ENCODE measurements at places on chromosomes 3 and 15.

DNA sequence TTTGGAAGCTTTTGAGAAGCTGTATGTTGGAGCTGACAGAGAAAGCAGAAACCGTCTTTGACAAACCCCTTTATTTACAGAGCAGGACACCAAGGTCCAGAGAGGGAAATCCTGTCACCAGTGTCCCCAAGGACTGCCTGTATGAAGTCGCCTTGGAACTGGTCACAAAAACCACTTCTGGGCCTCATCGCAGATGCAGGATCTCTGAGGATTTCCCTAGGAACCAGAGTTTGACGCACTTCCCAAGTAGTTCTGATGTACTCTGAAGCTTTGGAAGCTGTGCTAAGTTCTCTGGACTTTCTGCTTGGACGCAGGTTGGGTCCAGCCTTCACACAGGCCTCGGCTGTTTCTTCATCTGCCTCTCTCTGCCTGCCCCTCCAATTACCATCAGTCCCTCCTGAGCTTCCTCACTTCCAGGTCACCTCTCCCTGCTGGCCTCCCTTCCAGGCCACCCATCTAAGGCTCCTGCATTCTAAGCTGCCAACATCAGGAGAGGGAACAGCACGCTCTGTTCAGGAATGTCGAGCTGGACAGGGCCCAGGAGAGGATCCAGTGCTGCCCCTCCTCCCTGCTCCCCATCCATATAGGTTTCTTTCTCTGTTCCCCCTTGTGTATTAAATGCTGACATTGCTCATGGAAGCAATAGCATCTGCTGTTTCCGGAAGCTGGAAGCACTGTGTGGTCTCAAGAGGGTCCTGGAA is 270.8 kb downstream of the OPA1 start:
- no peak for DNase-seq

GRCh38 chr15:25691544-25692430 is 171.3 kb downstream of the ATP10A start:
- no peak for DNase-seq

DNA sequence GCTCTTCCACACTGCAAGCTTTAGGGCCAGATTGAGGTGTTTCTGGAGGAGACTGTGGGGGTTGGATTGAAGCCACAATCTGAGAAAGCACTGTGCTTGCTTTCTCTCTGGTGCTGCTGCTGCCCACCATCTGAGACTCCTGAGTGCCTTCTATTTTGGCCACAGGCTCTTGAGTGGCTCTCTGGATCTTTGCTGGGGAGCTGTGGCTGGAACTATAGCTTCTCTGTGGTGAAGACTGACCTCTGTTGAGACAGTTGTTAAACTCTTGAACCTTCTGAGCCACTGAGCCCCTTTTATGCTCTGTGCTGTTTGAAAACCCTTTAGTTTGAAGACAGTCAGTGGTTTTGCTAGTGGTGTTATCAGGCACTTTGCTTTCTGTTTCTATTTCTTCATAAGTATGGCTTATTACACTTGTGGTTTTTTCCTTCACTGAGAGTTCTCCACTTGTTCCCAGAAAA is 108.7 kb upstream of the TSPAN3 start:
- no peak for DNase-seq

DNA sequence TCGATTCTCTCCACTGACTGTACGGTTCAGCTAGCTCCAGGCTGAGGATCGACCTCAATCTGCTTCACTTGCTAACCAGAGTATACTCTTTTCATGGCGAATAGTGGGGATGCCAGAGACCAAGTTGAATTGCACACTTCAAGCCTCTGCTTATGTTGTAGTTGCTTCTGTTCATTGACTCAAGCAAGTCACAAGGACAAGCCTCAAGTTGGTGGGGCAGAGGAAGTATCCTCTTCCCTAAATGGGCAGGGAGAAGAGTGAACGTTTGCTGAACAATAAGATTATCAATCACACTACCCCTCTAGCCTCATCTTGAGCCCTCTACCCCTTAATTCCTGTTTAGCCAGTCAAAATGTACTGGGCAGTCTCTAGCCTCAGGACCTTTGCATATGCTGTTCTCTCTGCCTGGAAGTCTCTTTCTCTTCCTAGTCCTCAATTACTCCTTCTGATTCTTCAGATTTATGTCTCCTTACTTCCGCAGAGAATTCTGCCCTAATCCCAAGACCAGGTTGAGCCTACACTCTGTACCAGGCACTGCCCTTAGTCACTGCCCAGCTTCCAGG is 390.4 kb upstream of the PROK2 start:
- no peak for DNase-seq

GRCh38 chr15:57923306-57923705 is 142.2 kb downstream of the ALDH1A2 start:
- no peak for DNase-seq

DNA sequence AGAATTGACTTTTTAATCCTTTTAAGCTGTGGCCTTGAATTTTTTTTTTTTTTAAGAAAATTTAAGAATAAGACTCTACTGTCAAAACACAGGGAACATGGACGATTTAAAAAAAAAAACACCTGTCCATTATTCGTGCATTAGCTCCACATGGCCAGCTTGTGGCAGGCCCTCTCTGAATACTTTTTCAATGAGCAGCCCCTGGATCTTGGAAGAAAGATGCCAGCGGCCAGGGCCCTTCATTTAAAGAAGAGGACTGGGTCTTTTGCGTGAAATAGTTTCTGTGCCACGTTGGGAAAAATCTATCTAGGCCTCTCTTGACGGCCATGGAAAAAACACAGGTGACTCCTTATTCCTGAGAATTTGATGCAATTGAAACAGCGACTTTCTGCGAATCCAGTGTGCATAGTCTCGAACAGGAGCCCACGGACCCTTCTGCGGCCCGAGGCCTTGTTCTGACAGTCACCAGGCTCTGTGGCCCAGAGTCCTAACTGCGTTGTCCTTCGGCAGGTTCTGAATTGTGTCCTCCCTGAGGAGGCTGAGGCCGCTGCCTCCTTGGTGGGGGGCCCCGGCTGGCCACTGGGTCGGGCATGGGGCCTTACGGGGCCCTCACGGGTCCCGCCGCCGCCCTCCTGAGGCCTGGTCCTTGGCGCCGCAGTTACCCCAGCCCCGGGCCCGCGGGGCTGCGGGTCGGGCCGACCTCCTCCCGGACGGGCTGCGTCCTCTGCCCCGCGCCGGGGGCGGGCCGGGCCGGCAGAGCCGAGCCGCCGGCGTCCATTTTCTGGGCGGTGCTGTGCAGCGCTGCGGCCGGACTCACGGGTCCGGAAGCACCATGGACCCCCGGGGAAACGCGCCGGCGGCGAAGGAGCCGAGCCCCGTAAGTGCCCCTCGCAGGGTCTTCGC is 33.5 kb downstream of the ZBTB38 start:
- no peak for DNase-seq

- no peak for DNase-seq
Observed at GRCh38 chr3:70476174-70476573, 163.7 kb upstream of the MDFIC2 start.

DNA sequence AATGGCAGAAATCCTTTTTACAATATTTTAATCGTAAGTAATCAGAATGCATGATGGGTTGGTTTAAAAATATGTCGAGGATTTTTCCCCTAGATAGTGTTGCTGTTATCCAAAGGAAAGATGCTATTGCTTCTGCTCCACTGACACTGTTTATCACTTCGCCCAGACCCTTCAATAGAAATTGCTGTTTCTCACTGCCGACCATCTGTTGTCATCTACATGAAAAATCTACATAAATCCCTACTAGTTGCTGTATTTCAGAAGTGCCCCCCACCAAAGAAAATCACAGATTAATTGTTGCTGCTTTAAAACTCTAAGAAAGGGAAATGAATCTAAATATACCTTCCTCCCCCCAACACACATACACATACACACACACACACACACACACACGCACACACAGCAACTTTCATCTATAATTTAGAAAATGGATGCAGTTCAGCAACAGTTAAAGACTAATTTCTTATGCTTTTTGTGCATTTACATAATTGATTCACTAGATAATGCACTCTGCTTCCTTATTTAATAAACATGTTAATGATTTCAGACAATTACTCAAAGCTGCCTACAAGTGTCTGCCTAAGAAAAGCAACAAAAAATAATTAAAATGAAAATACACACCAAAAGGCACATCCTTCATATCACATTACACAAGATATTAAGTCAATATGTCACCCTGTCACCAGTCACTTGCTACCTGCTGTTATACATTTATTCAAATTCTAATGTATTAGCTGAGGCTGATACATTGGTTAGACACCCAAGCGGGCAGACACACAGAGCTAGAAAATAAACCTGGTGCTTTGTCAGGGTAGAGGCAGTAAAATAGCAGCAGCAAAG is 82.8 kb downstream of the RORA start:
- DNase-seq: no peak

- no peak for DNase-seq
Observed at GRCh38 chr15:39623529-39623931, 42.7 kb downstream of the THBS1 start.

- peak; percentile 92 for DNase-seq
Observed at GRCh38 chr3:184338511-184338945, 1.1 kb downstream of the FAM131A start.

- DNase-seq: no peak
Observed at GRCh38 chr15:69880571-69881301, 217.0 kb downstream of the TLE3 start.

- DNase-seq: no peak
Observed at GRCh38 chr3:143134471-143134870, 14.9 kb downstream of the CHST2 start.

GRCh38 chr3:134065252-134066157 is 35.8 kb upstream of the SLCO2A1 start:
- DNase-seq: no peak

All from dorsolateral prefrontal cortex (tissue), 122 donors.